ENCODE measurements at places on chromosomes 6 and 20.

GRCh38 chr6:163457637-163458561 lies 43.4 kb downstream of the QKI start:
- DNase-seq: no peak

- DNase-seq: no peak
These were observed 19.0 kb downstream of the RNF24 start for GRCh38 chr20:3996399-3996798.

DNA sequence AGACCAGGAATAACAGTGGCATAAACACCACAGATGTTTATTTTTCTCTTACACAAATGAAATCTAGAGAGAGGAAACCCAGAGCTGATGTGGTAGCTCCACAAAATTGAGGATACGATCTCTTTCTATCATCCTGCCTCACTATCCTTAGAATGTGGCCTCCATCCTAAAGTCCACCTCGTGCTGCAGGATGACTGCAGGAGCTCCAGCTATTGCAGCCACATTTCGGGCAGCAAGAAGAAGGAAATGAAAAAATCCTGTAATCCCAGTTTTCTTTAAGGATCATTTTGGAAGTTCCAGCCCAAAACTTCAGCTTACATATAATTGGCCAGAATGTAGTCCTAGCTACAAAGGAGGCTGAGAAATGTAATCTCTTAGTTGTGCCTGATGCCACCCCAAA lies 41.2 kb upstream of the ARFGEF2 start:
- DNase-seq: no peak

DNA sequence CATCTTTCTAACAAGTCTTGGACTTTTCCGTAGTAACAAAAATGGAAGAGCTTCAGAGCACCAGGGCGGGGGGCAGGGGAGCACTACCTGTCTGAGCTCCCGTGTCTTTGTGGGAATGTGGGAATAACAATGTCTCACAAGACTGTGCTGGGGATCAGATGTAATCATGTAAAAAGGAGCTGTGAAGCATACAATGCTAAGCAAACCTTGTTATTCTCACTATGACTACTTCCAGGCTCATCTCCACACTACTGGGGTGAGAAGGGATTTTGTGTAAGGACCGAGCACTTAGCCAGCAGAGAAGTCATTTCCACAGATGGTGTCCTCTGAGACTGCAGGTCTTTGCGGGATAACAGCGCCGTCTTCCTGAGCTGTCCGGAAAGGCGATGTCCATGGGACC lies 27.1 kb downstream of the PRR18 start:
- DNase-seq: no peak

- no peak for DNase-seq
These were observed 400.6 kb downstream of the HDGFL1 start for GRCh38 chr6:22970004-22970403.

DNA sequence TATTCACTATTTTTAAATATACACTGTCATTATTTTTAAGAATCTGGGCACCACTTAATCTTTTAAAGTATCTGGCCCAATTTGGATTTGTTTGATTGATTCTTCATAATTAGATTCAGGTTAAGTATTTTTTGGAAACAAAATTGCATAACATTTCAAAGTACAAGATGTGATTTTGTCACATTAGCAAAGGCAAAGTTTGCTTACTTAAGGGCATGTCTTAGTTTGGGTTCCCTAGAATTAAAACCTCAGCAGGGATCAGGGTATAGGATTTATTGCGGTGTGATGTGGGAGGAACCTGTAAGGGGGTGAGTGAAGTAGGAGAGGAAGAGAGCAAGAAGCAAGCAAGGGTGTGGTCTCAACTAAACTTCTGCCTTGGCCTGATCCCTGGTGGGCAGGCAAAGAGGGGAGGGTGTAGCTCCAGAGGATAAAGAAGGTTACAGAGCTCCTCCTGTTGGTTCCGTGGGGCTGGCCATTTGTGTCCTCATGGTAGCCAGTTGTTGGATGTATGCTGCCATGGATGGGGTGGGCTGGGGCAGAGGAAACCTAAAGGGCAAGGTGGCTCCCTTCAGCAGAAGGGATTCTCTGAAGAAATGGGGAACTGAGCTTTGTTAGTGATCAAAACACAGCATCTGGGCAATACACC lies 668.7 kb upstream of the SLC35B3 start:
- DNase-seq: no peak

DNA sequence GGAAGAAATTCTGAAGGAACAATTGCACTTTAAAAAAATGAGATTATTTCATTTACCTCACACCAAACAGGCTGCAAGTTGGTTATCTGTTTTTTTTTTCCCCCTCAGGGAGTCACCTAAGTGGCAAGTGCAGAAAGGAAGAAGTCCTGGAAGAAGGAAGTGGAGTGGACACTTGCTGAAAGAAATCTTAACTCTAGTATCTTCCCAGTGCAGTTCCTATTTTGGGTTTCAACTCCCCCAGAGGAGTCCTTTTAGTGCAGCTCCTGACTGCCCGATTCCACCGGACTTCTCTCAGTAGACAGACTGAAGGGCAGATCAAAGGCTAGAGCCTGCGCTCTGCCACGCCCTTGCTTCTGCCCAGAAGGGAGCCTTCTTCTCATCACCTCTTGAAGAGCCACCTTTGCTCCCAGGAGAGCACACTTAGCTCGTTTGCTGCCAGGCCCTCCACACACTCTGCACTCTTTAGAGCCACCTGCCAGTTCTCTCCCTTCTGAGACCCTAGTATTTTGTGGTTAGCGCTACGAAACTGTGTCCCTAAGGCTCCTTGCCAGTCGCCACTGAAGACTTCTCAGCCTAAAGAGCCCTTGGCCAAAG lies 4.9 kb downstream of the MTCL3 start:
- no peak for DNase-seq

- no peak for DNase-seq
These were observed 386.9 kb downstream of the CDH4 start for GRCh38 chr20:61638802-61639585.

DNA sequence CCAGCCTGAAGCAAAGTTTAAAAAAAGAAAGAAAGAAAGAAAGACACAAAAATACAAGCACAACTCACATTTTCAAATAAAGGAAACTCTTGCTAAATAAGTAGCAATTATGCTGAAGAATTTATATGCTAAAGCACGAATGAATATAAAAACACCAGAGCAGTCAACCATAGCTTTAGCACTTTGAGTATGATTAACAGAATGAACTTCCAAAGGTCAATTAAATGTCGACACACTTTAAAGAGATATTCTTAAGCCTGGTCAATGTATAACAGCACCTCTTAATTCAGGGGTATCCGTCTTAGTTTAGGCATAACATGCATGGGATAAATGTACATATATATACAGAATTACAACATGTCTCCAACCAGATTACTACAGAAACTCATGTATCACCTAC lies 125.9 kb downstream of the OGFRL1 start:
- no peak for DNase-seq

GRCh38 chr6:166997768-166998255 lies 1.4 kb upstream of the CEP43 start:
- DNase-seq: peak; percentile 73

- no peak for DNase-seq
These were observed 83.1 kb downstream of the MYLK4 start for GRCh38 chr6:2667617-2668016.
